Vein endothelial cell (primary cell): ENCODE measurements at places on chromosomes 5 and 9. TPM values are rescaled to one million over a fixed set of nuclear protein-coding genes. Genes with fewer than 3 reads are reported as not detected.

OSMR gene
- 10.7 and 14.7 TPM in 2 replicates for total RNA-seq

POU5F2 gene
- total RNA-seq, result 2.0 and 2.2 TPM in 2 replicates

TEX10 gene
- total RNA-seq, result 22.9 and 34.0 TPM in 2 replicates

ANKRD33B gene
- total RNA-seq, result 3.1 and 6.9 TPM in 2 replicates

PCDHA4 gene
- total RNA-seq, result 0.10 and 0.33 TPM in 2 replicates

CNTNAP3B gene
- total RNA-seq, result 163 and 228 TPM in 2 replicates

UBTD2 gene
- total RNA-seq, result 24.8 and 25.8 TPM in 2 replicates

WNT8A gene
- under 0.01 TPM in 1 of 2 replicates, not detected in the other for total RNA-seq

FCN2 gene
- not detected in 2 replicates for total RNA-seq

PHF24 gene
- total RNA-seq, result not detected in 2 replicates

C1QTNF2 gene
- total RNA-seq, result 0.10 TPM in 1 of 2 replicates, not detected in the other

IL4 gene
- not detected in 2 replicates for total RNA-seq

SLC27A6 gene
- total RNA-seq, result not detected in 2 replicates

DBH gene
- total RNA-seq, result not detected in 2 replicates

DIPK1B gene
- 182 and 234 TPM in 2 replicates for total RNA-seq

SPINK6 gene
- not detected in 2 replicates for total RNA-seq

C9orf50 gene
- not detected in 2 replicates for total RNA-seq

TLR4 gene
- total RNA-seq, result 92.9 and 207 TPM in 2 replicates

RNF44 gene
- 7.7 and 13.7 TPM in 2 replicates for total RNA-seq

PCDH12 gene
- 32.7 and 55.6 TPM in 2 replicates for total RNA-seq

MYORG gene
- 3.6 and 6.1 TPM in 2 replicates for total RNA-seq

CDH10 gene
- 0.33 TPM in 1 of 2 replicates, not detected in the other for total RNA-seq

MAMDC4 gene
- total RNA-seq, result 0.98 and 1.4 TPM in 2 replicates

FOXI1 gene
- under 0.01 TPM in 1 of 2 replicates, not detected in the other for total RNA-seq

IL13 gene
- not detected in 2 replicates for total RNA-seq

ASPN gene
- not detected in 2 replicates for total RNA-seq

PCDHA10 gene
- under 0.01 and 0.19 TPM in 2 replicates for total RNA-seq

CEP120 gene
- total RNA-seq, result 12.7 and 17.0 TPM in 2 replicates

TSSK1B gene
- under 0.01 and 0.10 TPM in 2 replicates for total RNA-seq

NR2F1 gene
- total RNA-seq, result 24.9 and 41.5 TPM in 2 replicates

TAL2 gene
- total RNA-seq, result 0.65 TPM in 1 of 2 replicates, not detected in the other

ADAMTS19 gene
- under 0.01 TPM in 1 of 2 replicates, not detected in the other for total RNA-seq

RAD50 gene
- 12.4 and 17.3 TPM in 2 replicates for total RNA-seq

SARDH gene
- total RNA-seq, result 0.33 and 0.67 TPM in 2 replicates

IRX1 gene
- total RNA-seq, result not detected in 2 replicates

RNF224 gene
- total RNA-seq, result under 0.01 and 0.19 TPM in 2 replicates

ANGPTL2 gene
- 18.8 and 23.8 TPM in 2 replicates for total RNA-seq

CNTLN gene
- total RNA-seq, result 8.2 and 11.2 TPM in 2 replicates

ABITRAM gene
- total RNA-seq, result 7.8 and 8.0 TPM in 2 replicates

BTNL9 gene
- 0.19 and 2.0 TPM in 2 replicates for total RNA-seq

ATP10B gene
- not detected in 2 replicates for total RNA-seq

GLT6D1 gene
- total RNA-seq, result not detected in 2 replicates

SLC6A3 gene
- total RNA-seq, result not detected in 2 replicates

KLF4 gene
- total RNA-seq, result 1.2 and 2.3 TPM in 2 replicates

TIMD4 gene
- total RNA-seq, result not detected in 2 replicates

PLAC8L1 gene
- total RNA-seq, result 0.29 TPM in 1 of 2 replicates, not detected in the other

GTF2H2 gene
- 15.0 and 19.5 TPM in 2 replicates for total RNA-seq

IFNA13 gene
- not detected in 2 replicates for total RNA-seq

SHISAL2B gene
- not detected in 2 replicates for total RNA-seq

SPINK7 gene
- not detected in 2 replicates for total RNA-seq

LMBRD2 gene
- 5.9 and 6.6 TPM in 2 replicates for total RNA-seq

CDC20B gene
- total RNA-seq, result under 0.01 and 0.19 TPM in 2 replicates

BNC2 gene
- 29.0 and 34.3 TPM in 2 replicates for total RNA-seq

C8G gene
- 0.33 and 0.76 TPM in 2 replicates for total RNA-seq

IGIP gene
- total RNA-seq, result 4.9 and 5.3 TPM in 2 replicates

PHPT1 gene
- 77.7 and 106 TPM in 2 replicates for total RNA-seq

CKMT2 gene
- not detected in 2 replicates for total RNA-seq

NAA35 gene
- total RNA-seq, result 23.8 and 28.0 TPM in 2 replicates
